ENCODE measurements at places on chromosomes 16 and 17.
A peak's percentile ranks its signal among the peaks of the same experiment; 100 is the strongest.

DNA sequence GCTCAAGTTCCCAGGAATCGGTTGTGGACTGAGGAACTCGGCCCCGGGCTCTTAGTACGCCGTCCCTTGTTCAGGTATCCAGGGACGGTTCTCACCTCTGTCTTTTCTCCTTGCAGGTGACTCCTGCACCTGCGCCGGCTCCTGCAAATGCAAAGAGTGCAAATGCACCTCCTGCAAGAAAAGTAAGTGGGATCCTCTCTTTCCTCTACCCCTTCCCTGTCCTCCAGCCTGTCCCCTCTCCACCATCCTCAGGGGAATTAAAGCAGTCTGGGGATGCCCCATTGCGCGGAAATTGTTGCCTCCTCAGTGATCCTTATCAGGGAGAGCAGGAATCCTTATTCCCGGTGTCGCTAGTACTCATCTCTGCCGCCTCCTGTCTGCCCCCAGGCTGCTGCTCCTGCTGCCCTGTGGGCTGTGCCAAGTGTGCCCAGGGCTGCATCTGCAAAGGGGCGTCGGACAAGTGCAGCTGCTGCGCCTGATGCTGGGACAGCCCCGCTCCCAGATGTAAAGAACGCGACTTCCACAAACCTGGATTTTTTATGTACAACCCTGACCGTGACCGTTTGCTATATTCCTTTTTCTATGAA, 585 bp downstream of the MT2A start:
- DNase-seq: no peak

DNA sequence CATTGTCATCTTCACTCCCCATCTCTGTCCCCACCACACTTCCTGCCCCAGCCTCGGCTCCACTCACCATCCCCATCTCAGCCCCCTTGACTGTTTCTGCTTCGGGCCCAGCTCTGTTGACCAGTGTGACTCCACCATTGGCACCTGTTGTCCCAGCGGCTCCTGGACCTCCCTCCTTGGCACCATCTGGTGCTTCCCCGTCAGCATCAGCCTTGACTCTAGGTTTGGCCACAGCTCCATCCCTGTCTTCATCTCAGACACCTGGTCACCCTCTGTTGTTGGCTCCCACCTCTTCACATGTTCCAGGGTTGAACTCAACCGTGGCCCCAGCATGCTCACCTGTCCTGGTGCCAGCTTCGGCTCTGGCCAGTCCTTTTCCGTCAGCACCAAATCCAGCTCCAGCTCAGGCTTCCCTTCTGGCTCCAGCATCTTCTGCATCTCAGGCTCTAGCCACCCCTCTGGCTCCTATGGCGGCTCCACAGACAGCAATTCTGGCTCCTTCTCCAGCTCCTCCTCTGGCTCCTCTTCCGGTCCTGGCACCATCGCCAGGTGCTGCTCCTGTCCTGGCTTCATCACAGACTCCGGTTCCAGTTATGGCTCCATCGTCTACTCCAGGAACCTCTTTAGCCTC, 24.4 kb upstream of the PHKG2 start:
- no peak for DNase-seq

DNA sequence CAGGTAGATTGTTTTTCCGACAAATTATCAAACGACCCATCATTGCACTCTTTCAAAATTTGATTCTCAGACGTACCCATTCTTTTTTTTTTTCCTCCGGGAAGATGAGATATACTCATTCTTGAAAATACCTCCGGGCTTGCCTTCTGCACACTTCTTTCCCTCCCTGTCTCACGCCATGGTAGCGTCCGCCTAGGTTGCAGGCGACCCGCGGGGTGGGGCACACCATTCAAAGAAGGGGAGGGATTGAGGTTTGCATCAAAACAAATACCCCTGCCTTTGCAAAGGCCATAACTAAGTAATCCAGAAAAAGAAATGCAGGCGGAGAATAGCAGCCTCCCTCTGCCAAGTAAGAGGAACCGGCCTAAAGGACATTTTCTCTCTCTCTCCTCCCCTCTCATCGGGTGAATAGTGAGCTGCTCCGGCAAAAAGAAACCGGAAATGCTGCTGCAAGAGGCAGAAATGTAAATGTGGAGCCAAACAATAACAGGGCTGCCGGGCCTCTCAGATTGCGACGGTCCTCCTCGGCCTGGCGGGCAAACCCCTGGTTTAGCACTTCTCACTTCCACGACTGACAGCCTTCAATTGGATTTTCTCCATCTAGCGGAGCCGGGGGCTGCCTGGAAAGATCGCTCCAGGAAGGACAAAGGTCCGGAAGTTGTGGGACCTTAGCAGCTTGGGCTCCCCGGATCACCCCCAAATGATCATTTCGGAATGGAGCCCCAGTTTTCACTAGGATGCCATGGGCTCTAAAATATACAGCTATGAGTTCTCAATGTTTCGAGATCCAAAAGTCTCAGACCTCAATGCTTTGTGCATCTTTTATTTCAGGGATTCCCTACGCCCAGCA, 843 bp downstream of the TP53 start:
- peak; percentile 72 for DNase-seq

DNA sequence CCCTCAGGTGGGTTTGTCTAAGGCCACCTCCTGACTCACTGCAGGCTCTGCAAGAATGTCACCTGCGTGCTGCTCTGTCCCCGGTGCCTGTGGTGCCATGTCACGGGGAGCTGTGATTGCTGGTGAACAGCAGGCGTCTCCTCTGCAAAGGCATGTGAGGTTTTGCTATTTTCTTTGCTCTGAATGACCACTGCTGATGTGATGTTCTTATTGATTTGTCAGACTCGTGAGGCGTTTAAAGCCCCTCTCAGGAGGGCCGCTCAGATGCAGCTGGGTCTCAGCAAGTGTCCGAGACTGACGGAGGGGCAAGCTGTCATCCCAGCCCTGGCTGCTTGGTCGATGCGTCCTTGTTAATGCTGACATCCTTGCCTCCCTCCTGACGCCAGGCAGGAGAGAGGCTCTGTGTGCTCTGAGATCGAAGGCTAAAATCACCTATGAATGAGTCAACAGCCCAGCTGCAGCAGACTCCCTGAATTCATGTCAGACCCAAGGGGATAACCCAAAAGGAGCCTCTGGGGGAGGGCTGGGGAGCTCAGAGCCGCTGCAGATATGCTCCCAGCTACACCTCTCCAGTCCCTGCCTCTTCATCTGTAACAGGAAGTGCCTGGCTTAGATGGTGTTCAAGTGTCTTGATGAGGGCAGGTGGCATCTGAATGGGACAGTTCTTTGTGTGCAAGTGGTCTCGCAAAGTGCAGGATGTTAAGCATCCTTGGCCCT, 11.8 kb upstream of the PEMT start:
- DNase-seq: no peak

GRCh38 chr17:82020572-82021106, 2.0 kb downstream of the CENPX start:
- no peak for DNase-seq

DNA sequence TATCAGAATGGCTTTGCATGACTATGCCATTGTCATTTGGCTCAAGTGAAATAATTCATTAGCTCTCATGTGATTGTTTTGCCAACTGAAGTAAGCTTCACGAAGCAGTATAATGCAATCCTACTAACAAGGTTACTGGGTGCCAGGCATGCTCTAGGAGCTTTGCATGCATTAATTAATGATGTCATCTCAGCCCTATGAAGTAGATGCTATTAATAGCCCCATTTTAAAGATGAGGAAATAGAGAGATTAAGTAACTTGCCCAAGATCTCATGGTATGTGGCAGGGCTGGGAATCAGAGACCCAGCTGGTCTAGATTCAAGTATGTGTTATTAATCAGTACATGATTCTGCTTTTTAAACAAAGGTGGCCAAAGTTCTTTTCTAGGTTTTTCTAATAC, 14.1 kb downstream of the KRT39 start:
- no peak for DNase-seq

DNA sequence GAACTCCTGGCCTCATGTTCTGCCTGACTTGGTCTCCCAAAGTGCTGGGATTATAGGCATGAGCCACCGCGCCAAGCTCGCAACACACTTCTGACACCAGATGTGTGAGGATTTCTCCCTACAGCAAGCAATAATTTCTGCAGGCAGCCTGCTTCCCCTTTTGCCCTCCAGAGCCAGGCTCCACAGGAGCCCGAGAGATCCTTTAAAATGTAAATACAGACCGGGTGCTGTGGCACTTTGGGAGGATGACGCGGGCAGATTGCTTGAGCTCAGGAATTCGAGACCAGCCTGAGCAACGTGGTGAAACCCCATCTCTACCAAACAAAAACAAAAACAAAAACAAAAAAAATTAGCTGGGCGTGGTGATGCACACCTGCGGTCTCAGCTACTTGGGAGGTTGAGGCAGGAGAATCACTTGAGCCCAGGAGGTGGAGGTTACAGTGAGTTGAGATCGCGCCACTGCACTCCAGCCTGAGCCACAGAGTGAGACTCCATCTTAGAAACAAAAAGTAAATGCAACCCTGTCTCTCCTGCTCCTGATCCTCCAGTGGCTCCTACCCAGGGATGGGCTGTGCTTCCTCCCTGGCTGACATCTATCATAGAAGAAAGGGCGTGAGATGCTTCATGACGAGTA, 14.7 kb downstream of the C16orf96 start:
- no peak for DNase-seq

DNA sequence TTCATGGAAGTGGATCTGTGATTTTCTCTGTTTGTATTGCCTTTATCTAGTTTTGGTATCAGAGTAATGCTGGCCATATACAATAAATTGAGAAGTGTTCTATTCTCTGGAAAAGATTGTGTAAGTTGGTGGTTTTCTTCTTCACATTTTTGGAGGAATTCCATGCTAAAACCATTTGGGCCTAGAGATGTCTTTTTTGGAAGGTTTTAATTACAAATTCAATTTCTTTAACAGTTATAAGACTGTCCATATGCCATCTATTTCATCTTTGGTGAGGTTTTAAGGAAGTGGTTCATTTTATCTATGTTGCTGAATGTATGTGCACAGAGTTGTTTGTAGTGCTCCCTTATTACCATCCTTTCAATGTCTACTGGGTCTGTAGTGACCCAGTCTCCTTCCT, 46.0 kb downstream of the CACNG1 start:
- DNase-seq: no peak
